Ureter (tissue), 1 donor: ENCODE measurements at places on chromosomes 7 and 10.

- no peak for DNase-seq
Measured at GRCh38 chr7:133345690-133346421, 93.0 kb downstream of the EXOC4 start.

DNA sequence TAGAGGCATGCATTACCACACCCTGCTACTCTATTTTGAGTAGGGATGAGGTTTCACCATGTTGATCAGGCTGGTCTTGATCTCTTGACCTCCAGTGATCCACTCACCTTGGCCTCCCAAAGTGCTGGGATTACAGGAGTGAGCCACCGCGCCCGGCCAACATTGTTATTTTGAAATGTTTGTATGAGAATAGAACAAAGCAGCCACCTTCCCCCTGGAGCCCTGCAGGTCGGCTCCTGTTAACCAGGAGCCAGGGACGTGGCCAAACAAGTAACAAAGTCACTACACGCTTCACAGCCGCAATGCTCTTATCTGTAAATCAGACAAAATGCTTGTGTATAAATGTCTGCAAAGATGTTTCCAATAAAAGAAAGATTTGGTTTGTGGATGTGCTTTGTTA is 295.4 kb downstream of the CNTNAP2 start:
- DNase-seq = no peak

- DNase-seq = no peak
Measured at GRCh38 chr10:22016046-22016705, 12.6 kb upstream of the DNAJC1 start.

DNA sequence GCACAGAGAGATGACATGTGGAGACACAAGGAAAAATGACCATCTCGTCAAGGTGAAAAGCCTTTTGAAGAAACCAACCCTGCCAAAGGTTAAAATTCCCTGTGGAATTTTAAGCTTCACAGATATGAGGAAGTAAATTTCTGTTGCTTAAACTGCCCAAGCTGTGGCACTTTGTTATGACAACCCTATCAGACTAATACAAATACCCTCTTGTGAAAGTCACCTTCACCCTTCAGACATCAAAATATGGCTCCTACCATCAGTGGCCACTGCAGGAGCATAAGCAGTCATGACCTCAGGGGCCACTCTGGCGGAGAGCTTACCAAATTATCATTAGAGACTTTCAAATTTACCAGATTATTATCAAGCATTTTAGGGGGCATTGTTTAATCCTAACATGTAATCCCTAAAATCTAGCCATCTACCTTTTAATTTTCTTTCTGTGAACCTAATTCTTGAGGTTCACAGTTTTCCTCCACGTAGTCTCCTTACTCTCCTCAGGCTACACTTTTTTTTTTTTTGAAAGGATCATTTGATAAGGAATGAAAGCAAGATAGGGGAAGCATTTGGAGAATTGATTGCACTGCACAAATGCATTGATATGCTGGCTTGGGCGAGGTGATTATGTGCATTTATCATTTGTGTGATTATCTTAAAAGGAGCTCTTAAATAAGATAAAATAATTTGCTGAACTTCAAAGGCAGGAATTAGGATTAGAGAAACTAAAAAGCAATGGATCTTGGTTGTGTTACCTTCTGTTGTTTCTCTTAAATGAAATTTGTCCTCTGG is 90.3 kb downstream of the TMEM168 start:
- no peak for DNase-seq

DNA sequence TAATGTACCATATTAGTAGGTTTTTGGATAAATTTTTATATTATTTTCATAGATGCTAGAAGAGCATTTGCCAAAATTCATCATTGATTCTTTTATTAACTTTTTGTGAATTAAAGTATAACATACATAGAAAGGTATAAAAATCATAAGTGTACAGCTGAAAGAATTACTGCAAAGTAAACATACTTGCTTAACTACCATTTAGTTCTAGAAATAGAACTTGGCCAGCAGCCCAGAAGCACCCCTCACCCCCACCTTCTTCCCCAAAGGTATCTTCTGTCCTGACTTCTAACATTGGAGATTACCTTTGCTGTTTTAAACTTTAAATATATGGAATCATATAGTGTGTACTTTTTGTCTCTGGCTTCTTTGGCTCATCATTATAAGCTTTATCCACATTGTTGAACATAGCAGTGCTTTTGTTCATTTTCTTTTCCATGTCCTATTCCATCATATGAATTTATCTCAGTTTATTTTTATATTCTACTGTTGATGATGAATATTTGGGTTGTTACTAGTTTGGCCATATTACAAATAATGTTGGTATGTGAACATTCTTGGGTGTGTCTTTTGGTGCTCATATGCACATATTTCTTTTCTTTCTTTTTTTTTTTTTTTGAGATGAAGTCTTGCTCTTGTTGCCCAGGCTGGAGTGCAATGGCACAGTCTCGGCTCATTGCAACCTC is 142.8 kb downstream of the ADK start:
- no peak for DNase-seq

DNA sequence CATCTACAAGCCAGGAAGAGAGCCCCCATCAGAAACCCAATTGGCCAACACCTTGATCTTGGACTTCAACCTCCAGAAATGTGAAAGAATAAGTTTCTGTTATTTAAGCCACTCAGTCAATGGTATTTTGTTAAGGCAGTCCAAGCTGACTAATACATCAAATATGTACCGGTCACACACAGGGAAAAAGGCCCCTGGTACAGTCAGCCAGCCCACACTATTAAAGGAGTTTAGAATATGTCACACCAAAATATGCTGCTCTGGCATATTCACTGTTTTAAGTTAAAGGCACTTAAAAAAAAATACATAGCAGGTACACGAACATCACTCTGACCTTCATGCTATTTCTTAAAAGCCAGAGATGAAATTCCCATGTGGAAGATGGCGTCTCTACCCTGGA is 15.2 kb upstream of the CDCA7L start:
- DNase-seq = no peak

DNA sequence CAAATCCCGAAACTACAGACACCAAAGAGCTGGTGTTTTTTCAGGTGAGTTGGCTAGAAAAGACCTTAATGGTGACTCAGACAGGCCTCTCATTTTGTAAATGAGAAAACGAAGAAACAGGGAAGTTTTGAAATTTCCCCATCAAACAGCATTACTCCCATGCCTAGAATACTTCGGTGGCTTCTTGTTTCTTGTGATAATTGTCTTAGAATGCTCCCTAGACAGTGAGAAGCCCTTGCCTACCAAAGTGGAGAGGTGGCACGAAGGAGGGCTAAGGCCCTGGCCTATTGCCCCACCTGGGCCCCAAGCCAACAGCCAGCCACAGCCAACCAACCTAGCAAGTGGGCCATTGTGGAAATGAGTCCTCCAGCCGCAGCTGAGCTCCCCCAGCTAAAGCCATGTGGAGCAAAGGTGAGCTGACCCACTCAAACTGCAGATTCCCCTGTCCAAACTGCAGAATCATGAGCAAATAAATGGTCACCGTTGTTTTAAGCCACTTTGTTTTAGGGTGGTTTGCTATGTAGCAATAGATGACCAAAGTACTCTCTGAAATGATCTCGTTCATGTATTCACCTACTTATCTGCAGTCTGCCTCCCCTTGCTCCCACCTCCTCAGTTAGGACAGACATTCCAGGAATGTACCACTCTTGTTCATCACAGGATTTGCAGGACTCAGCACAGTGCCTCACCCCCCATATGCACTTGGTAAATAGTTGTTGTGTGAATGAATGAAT is 97.7 kb upstream of the FGFR2 start:
- no peak for DNase-seq

GRCh38 chr10:119133949-119134348 is 30.0 kb downstream of the DENND10 start:
- DNase-seq = no peak

DNA sequence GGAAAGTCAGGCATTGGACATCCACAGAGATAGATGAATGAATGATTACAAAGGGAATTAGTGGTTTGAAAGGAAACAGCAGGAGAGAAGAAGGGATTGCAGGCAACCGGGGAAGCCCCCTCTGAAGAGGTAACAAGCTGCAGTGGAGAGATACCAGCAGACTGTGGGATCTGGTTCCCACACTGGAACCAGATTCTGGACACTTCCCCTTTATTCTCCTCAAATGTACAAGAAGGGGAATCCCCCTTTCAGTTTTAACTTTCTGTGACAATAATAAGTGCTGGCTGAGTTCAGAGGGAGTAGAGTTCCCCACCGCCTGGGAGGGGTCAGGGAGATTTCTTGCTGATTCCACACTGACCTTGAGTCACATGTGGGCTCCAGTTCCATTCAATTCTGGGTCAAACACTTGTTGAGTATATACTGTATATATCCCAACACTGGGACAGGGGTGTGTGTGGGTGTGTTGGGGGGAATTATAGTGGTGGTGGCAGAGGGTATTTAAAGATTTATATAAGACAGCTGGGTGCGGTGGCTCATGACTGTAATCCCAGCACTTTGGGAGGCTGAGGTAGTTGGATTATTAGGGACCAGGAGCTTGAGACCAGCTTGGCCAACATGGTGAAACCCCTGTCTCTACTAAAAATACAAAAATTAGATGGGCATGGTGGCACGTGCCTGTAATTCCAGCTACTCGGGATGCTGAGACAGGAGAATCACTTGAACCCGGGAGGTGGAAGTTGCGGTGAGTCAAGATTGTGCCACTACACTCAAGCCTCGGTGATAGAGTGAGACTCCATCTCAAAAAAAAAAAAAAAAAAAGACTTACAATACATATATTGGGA is 16.5 kb upstream of the DDIT4 start:
- DNase-seq = no peak

DNA sequence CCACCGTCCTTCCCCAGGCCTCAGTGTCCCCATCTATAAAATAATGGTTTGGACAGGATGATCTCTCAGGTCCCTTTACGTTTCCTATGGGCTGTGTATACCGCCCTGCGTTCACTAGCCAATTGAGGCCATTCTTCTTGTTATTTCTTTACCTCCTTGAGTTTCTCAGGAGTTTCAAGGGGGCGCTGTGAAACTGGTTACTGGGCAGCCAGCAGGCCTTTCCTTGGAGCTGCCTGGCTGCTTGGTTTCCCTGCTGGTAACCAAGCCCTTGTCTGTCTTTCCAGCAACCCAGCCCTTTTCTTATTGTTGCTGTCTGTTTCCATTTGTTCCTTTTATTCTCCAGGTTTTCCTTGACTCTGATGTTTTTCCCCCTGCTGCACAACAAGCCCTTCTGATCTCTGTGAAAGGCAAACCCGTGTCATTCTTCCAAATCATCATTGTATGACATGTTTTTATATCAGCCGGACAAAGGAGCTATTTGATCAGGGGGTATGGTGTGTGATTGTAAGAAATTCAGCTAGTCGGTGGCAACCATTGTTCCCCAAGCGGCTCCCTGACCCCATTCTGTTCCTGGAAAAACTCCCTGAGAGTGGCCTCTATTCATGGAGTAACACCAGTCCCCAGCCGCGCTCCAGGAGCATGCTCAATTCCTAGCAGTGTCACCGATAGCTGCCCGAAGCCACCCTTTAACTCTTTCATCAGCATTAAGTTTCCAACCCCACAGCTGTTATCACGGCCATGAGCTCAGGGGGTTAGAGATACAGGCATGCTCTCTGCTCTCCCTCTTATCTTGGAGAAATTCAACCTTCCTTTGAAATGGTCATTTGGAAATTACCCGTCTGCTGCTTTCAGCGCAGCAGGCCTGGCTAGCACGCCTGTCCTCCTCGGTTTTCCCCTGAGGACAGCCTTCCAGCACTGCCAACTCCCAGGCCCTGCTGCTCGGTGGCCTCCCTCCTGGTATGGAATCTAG is 26.6 kb downstream of the FGF8 start:
- DNase-seq = no peak

GRCh38 chr10:109744020-109744419 is 179.3 kb downstream of the XPNPEP1 start:
- DNase-seq = no peak

DNA sequence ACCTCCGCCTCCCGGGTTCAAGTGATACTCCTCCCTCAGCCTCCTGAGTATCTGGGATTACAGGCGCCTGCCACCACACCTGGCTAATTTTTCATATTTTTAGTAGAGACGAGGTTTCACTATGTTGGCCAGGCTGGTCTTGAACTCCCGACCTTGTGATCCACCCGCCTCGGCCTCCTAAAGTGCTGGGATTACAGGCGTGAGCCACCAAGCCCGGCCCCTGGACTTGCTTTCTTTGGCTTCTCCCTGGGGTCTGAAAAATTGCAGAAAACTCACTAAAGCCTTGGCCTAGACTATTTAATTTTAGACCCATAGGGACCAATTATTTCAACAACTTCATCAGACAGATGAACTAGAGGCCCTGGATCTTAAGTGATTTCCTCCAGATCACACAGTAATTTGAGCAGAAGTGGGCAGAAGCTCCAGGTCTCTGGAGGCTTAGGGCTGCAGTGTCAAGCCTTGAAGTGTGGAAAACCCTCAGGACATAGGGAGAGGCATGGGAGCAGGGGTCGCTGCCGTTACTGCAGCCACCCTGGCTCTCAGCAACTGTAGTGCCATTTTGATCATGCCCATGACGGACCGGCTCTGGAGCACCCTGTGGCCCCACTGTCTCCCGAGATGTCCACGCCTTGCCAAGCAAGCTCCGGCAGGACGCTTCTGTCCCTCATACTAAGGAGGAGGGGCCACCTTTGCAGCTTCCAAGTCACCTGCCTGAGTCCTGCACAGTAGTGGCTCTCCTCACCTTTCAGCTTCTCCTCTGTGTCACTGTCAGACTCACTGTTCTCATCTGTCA is 72.4 kb downstream of the DENND2A start:
- DNase-seq = no peak
